ENCODE measurements at places on chromosomes 2 and 18. TPM values are rescaled to one million over a fixed set of nuclear protein-coding genes. Genes with fewer than 3 reads are reported as not detected.

SOWAHC gene
- 7.2 TPM for total RNA-seq

GRCh38 chr2:158181171-158181570 lies 79.5 kb downstream of the UPP2 start:
- no peak for DNase-seq

DNA sequence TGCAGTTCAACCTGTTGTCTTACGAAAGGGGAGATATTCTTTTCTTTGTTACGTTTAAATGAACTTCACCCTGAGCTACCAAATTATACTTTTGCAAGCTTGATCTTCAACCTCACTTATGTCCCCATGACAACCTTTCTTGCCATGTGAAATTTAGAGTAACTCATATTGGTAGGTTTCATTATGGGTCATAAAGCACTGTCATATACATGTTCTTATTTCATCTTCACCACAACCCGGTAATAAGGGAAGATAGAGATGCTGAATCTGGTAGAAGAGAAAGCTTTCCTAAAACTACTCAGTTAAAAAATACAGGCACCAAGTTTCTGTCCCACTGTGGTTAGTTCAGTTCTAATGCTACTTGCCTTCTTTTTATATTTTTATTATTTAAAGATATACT lies 208.5 kb upstream of the NRP2 start:
- no peak for DNase-seq

DNA sequence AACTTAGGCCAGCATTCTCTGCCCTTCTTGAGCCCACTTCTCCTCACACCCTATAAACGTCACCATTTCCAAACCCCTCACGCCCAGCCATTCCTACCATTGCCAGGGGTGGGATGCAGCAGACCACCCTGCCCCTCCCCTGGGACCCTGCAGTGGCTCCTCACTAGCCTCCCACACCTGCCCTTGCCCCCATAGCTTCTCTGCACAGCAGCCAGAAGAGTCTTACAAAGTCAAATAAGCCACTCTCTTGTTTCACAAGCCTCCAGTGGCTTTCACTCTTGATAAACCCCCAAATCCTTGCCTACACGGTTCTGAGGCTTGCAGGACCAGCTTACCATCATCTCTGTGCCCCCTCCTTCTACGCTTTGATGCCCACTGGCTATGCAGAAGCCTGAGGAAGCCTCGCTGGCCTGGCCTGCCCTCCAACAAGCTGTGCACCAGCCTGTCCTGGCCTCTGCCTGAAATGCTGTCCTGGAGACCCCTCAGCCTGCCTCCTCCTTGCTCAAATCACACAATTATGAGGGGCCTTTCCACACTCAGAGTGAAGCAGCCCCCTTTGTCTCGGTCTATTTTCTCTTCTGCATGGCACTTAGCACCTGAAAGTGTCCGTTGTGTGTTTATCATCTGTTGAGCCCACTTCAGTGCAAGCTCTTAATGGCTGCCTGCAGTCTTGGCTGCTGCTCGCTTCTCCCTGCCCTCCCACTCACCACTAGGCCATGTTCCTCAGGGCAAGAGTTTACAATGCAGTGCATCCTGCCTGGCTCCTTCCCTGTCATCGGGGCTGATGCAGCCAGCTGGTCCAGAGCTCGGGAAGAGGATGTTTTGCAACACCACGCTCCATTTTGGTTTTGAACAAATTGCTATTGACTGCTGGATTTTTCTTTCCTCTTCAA lies 82.6 kb upstream of the RGPD5 start:
- DNase-seq = no peak

DNA sequence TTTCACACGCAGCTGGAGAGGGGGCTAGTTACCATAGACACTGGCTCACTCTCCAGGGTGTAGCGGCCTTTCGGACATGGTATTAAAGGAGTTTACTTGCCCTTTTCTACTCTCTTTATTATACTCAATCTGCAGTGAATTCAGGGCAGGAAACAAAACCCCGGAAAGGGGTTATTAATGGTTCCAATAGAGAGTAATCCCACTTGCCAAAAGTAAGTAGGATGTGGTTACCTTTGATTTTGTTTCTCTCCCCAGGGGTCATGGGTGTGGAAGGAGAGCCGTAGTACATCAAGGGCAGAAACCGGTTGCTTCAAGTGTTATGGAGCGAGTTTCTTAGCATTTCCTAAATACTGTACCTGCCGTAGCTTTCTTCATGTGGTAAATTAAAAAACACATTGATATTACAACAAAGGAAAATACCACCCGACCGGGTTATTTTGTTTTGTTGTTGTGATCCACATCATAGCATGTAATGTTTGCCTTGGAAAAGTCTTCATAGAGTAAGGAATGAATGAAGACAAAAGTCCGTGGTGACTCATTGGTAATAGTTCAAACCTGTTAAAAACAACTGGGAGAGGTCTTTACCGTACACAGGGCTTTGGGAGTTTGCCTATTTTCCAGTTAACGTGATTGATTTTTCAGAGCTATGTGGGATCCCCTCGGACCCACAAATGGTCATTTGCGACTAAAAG lies 71.5 kb downstream of the SLC4A3 start:
- DNase-seq = no peak
